Thyroid gland (tissue), 4 donors: ENCODE measurements at places on chromosomes 12 and 14.
A peak's percentile ranks its signal among the peaks of the same experiment; 100 is the strongest.

GRCh38 chr12:19199332-19199731 is 69.8 kb downstream of the PLEKHA5 start:
- DNase-seq, result no peak

GRCh38 chr12:8697476-8698131 is at the start of gene RIMKLB:
Gene RIMKLB (plus strand): TSS chr12:8697991. CDS start chr12:8713867, 15,876 bp downstream.
- DNase-seq, result peak; percentile 81

DNA sequence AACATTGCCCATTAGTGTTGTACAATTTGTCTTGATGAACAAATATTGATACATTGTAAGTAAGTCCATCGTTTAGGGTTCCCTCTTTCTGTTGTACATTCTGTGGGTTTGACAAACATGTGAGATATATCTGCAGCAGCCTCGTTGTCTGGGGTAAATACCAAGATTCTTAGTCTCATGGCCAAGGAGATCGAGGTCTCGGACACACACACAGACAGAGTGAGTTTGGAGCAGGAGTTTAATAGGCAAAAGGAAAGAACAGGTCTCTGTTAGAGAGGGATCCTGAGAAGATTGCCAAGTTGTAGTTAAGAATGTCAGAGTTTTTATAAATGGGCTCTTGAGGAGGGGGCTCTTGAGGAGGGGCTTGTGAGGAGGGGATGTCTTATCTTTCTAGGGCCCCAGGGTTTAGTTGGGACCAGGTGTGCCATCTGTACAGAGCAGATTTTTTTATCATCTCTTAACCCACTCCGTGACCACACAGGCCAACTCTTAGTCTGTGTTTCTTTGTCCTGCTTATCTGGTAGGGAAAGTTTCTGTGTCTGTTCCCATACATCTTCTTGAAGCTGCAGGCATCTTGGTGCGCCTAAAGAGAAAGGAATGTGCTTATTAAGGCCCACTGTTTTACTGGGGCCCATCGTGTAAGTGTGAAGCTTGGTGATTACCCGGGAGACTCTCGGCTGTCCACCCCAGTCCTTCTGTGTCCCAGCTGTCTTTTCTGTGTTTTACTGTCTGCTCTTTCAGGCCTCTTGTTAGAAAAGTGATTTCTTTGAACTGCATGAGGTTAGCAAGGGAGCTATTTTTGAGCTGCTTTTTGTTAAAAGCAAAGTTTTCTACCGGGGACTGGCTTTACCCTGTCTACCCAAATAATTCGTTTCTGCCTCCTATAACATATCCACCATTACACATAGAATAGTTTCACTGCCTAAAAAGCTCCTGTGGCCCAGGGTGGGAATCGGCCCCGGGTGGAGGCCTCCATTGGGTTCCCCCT is 22.4 kb upstream of the CLEC2D start:
- DNase-seq, result no peak

GRCh38 chr14:69580009-69580577 is 5.4 kb upstream of the CCDC177 start:
- DNase-seq, result no peak

DNA sequence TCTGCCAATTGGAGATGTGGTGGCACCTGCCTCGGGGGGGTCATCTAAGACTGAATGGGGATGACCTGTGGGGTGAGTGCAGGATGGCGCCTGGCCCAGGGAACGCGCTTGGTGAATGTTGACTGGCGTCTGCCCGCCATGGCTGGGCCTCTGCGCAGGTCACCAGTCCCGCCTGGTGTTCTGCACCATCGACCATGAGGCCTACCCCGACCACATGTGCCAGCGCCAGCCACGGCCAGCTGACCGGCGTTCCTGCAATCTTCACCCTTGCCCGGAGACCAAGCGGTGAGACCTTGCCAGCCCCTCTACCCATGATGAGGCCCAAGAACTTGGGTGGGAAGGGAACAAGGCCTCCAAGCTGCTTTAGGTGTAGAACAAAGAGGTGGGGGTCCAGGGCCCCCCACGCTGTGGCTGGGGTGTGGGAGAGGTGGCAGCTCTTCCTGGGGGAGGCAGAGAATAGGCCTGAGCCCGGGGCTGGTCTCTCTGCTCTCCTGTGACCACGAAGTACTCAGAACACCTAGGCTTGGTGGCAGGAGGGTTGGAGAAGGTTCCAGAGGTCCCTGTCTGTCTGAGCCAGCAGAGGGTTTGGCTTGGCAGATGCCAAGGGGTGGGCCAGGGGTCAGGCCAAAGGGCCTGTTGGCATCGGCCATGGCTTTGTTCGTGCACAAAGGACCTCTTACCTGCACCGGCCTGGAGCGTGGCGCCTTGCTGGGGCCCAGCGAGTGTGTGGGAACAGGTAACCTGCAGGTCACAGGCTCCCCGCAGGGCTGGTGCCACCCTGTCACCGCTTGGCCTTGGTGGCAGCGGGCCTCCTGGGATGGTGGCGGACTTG is 15.4 kb downstream of the PAPLN start:
- no peak for DNase-seq

- DNase-seq, result no peak
Observed at GRCh38 chr14:68677476-68677875, 115.4 kb downstream of the ZFP36L1 start.

DNA sequence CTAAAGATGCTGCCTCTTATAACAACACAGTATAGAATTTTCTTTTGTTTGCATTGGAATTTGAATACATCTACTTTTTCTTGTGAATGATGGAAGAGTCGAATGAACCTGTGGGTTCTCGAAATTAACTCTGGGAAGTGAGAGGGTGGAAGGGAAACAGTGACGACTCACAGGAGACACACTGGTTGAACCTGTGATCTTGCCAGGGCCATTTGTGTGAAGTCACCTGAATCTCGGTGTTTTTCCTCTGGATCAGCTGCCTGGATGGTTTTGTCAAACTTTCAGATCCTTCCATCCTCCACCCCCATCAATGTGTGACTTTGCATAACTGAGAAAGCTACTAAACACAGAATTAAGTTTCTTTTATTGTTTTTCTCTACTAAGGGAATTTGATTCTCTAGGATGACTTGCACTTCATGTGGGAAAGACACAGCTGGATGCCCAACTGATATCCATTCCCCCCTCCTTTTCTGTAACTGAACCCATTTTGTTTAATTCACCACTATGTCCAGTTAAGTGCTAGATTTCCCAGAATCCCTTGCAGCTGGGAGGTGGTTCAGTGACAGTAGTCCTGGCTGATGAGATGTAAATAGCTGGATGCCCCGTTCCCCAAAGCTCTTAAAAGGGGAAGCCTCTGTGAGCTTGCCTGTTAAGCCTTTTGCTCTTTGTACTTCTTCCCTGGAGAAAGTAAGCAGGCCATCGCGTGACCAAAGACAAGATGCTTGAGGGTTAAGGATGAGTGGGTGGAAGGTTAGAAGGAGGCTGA is 6.3 kb downstream of the PPFIBP1 start:
- DNase-seq, result no peak

DNA sequence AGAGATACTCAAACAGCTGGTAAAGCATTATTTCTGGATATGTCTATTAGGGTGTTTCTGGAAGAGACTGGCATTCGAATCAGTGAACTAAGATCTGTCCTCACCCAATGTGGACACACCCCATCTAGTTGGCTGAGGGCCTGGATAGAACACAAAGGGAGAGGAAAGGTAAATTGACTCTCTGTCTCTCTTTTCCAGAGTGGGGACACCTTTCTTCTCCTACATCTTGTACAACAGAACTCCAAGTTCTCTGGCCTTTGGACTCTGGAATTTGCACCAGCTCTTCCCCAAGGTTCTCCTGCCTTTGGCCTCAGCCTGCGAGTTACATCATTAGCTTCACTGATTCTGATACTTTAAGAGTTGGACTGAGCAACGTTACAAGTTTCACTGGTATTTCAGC is 1253.9 kb downstream of the SLC16A7 start:
- DNase-seq, result no peak

DNA sequence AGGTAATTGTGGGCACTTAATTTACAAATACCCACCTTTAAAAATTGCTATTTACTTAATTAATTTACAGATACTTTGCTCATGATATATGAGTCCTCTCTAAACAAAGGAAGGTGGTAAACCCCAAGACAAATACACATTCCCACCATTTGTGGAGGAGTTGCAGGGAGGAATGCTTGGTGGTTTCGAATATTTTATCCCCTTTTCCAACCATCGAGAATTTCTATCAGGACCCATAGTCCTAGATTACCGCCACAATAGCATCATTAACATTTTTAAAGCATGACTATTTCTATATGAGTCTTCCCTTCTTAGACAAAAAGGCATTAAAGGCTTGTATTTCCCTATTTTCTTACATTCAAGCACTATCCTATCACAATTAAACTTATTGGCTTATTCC is 34.2 kb upstream of the PLEKHA5 start:
- no peak for DNase-seq

DNA sequence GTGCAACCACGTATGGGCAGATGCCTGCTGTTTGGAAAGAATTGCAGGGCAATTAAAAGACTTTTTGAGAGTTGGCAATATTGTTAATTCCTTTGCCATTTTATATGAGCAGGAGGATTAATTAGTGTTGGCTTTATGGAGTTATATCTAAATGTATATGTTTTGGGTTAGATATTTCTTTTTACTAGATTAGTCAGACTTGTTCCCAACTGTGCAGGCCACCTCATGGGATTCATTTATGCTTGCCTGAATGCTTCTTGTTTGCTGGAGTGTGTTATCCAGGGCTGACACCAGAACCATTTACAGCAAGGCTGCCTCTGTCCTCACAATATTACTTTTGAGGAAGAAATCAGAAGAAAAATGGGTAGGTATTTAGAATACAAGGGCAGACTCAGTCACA is 192.5 kb downstream of the KTN1 start:
- DNase-seq, result no peak
